ENCODE measurements at places on chromosomes 4 and X. TPM values are rescaled to one million over a fixed set of nuclear protein-coding genes. Genes with fewer than 3 reads are reported as not detected.

The FAM47A gene
- total RNA-seq, result not detected

The TCEAL6 gene
- not detected for total RNA-seq

The MAMLD1 gene
- 2.6 TPM for total RNA-seq

The AKAP4 gene
- total RNA-seq, result not detected

The GAGE12E gene
- total RNA-seq, result not detected

- no peak for DNase-seq
Measured at GRCh38 chrX:48578661-48579128, 4.4 kb downstream of the RBM3 start.

DNA sequence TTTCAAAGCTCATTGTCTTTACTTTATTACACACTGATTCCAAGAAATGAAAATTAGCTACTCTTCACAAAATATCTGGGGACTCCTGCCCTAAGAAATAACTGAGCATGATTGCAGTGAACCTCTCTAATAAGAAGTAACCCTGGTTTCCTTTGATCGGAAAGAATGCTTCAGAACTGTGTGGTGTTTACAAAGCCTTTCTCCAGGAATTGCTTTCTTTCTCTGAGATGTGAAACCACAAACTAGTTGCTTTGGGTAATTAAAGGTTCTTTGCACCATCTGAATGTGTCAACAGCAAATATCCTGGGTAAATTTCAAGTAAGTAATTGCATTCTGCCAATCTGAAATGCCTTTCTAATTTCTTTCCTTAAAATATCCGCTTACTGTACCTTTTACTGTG, 292.9 kb upstream of the SLIT2 start:
- DNase-seq, result no peak

- no peak for DNase-seq
Measured at GRCh38 chr4:133741766-133742165, 459.8 kb downstream of the PABPC4L start.

- no peak for DNase-seq
Measured at GRCh38 chrX:20230406-20230805, 36.3 kb downstream of the RPS6KA3 start.

Measured in lower leg skin (tissue), 4 donors.